Stimulated activated CD4-positive, alpha-beta T cell treated with anti-CD3 and anti-CD28 coated beads, Interleukin-2, amount 100 ng/mL, for 48 hours (primary cell): ENCODE measurements at places on chromosomes 4 and X.

DNA sequence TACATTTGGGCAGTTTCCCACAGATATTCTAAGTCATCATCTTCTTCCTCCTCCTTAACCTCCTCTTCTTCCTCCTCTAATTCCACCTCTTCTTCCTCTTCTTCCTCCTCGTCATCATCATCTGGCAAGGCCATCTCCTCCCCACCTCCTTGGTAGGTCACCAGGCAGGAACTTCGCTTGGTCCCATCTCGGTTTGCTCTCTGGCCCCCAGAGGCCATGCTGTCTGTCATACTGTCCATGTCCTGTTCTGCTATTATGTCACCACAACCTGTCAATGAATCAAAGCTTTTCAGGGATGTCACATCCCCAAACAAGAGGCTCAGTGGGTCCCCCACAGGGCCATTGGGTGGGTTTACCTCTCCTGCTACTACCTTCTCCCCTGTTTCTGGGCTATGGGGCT lies 13.5 kb downstream of the AMER1 start:
- no peak for DNase-seq

DNA sequence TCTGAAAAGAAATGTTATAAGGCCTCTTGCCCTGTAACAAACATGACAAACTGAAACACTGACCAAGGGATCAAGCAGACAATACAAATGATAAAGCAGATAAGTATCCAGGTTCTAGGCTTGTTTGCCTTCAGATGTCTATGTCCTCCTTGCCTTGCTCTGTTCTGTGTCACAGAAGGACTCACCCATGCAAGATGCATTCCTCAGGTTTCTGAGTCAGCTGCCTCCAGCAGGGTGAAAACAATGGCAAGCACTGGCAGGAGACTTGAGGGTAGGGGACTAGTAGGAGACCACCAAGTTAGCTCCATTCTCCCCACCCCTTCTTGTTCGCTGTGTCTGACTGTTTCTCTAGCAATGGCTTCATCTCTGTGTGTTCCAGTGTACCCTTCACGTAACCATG lies 76.6 kb upstream of the CXXC4 start:
- DNase-seq: no peak

DNA sequence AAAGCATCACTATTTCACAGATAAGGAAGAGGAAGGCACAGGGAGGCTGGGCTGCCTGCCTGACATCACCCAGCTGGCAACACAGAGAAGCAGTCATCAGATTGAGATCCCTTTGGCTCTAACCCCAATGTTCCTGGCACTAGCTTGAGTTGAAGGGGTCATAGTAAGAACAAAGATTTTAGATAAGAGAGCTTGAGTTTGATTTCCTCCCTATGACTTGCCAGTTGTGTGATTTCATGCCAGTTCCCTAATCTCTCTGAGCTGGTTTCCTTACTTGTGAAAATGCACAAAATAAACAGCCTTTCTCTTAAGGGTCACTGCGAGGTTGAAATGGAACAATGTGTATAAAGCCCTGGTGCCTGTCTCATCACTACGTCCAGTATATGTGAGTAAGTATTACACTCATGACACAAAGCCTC lies 475.4 kb upstream of the HS3ST1 start:
- DNase-seq: no peak

DNA sequence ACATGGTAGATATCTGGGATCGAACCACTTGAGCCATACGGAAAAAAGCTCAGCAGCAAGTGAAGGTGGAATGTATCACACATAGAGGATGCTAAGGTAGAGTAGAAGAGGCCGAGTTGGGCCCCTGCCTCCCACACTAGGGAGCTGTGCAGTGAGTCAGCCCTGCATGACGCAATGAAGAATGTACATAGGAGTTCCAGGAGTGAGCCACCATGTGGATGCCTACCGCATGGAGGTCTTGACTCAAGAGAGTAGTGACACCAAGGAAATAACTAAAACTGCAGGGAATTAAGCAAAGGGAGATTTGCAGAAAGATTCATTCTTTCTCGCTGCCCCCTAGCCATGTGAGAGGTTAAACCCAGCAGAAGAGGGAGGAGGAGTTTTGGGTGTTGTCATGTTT lies 389.6 kb upstream of the IGFBP7 start:
- DNase-seq: no peak

- peak; percentile 6 for DNase-seq
Observed at GRCh38 chr4:140756319-140757231, at the start of gene TBC1D9. TSS of gene TBC1D9 (minus strand) at chr4:140756385. CDS start at chr4:140756045, 340 bp downstream.
